Stimulated activated CD4-positive, alpha-beta T cell treated with anti-CD3 and anti-CD28 coated beads, Interleukin-1b, Interleukin-23, amount 100 ng/mL, for 1 hour (primary cell): ENCODE measurements at places on chromosomes 7 and 10.

DNA sequence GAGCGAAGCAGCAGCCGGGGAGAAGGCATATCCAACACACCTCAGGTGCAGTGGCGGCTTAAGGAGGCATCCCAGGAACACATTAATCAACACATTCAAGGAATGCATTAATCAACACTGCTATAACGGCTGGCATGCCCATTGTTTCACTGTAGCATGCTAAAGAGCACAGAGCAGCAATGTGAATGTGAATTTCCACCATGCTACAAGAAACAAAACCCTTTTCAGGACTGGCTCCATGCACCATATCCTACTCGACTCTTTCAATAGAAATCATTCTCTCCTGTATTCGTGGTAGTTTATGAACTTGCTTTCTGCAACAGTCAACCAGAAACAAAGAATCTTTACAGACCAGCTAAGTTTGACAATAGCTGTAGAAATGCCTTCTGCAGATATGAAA lies 149.0 kb downstream of the NRCAM start:
- no peak for DNase-seq

DNA sequence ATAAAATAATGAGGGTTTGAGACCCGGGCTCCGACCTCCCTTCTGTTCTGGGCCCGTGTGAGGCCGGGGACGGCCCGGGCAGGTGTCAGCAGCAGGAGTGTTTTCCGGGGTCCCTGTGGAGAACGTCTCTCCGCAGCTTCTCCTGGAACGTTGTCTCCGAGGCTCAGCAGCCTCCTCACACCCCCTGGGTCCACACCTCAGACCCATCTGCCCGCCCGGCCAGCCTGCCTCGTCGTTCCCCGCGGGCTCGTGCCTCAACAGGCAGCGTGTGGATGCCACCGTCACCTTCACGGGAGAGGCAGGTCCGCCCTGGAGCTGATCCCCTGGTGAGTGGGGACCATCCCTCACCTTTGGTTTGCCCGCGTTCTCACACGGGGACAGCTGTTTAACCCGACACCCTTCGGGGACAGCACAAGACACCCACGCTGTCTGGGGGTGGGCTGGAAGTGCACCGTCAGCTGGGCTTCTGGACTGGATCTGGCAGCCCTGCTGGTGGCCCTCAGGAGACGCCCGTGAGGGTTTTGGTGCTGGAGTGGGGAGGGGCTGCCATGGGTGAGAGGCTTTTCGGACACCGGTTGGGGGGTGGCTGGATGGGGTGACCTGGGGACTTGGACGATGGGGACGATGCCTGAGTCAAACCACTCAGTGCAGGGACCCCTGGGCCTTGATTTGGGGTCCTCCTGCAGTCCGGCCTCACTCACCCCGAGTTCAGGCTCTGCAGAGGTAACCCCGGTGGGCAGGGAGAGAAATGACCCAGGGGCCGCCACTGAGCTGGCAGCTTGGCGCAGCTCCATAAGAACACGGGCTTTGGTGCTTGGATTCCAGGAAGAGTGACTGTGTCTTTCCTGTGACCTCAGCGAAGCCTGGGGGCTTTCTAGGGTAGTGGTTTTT lies 131.7 kb downstream of the DNAJB6 start:
- no peak for DNase-seq

- DNase-seq = no peak
These were observed 307.7 kb downstream of the TNS3 start for GRCh38 chr7:47273974-47274766.

DNA sequence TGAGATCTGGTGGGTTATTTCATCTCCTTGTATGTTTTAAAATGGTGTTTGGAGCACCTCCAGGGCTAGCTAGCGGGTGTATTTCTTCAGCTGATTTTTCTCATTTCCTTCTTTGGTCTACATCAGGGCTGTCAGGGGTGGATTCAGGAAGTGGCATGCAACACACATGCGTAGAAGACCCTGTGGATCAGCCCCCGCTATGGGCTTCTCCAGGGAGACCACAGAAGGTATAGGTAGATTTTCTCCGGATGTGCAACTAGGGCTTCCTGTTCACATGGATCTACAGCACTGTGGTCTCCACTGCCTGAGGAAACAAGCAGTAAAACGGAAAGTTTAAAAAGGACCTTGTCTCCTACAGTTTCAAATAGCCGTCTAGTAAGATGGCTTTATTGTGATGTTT lies 10.4 kb downstream of the NUB1 start:
- DNase-seq = no peak

- DNase-seq = no peak
These were observed at the start of gene CALML3 for GRCh38 chr10:5524641-5525560. Gene CALML3 (plus strand): TSS chr10:5524961. CDS start chr10:5525086, 125 bp downstream.

DNA sequence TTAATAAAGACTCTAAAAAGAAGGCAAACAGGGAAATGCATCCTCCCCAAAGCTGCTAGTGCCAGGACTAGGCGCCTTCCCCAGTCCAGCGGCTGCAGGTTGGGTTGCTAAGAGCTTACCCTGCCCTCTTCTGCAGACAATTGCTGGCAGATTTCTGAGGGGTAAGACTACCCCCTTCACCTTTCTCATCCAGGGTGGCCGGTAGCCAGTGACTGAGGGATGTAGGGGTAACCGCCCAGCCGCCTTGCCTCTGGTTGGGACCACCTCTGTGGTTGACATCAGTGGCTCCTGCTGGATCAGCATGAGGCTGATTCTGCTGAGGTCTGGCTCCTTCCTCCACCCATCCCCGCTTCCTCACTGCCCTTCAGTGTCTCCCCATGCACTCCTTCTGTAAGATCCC lies 71.2 kb downstream of the ADCYAP1R1 start:
- no peak for DNase-seq

DNA sequence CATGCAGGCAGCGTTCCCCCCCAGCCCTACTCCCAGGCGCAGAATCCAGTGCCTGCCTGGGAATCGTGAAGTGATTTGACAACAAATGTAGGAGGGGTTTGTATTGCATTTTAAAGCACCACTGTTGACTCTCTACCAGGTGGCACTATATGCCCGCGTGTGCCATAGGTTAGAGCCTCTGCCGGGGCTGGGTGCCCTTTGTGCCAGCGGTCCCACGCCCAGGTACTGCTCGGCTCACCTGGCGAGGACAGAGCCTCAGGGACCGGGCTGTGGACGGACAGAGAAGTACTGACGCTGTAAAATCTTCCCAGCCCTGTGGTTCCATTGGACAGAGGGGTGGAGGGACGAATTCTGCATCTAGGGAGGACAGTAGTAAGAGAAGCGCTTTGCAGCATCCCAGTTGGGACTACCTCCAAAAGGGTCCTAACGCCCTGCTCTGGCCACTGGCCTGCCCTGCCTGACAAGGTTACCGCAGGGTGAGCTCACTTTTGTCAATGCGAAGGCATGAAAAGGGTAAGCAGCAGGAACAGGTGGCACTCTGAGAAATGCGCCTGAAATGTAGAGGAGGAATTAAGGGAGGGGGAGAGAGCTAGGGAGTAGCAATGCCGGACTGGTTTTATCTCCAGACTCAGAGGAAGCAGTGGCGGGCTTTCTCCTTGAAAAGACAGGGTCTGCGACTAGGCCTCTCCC lies 788 bp upstream of the CACNA2D1 start:
- DNase-seq = no peak

GRCh38 chr7:155002411-155003091 lies 373 bp downstream of the PAXIP1 start:
- DNase-seq = no peak

DNA sequence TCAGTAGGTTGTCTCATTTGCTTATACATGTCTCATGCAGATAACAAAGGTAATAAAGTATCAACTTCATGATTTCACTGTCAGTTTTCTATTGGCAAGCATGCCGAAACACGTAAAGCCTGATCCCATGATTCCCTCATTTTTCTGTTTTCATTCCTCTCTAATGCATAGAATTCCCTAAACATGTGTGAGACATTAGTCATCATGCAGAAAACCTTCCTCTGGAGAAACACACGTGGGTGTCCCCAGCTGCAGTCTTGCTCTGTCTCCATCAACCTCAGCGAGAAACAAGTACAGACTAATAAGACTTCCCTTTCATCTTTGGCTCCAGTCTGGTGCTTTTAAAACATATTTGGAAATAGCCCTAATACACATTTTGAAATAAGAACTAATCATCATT lies 432.7 kb upstream of the VSTM2A start:
- DNase-seq = no peak

- DNase-seq = no peak
These were observed 145.9 kb upstream of the EGR2 start for GRCh38 chr10:62961951-62962523.

- no peak for DNase-seq
These were observed 66.0 kb downstream of the IPMK start for GRCh38 chr10:58201704-58202103.

GRCh38 chr10:3969876-3970666 lies 185.1 kb upstream of the KLF6 start:
- DNase-seq = no peak

- no peak for DNase-seq
These were observed 161.2 kb downstream of the CAMK1D start for GRCh38 chr10:12510501-12510941.

DNA sequence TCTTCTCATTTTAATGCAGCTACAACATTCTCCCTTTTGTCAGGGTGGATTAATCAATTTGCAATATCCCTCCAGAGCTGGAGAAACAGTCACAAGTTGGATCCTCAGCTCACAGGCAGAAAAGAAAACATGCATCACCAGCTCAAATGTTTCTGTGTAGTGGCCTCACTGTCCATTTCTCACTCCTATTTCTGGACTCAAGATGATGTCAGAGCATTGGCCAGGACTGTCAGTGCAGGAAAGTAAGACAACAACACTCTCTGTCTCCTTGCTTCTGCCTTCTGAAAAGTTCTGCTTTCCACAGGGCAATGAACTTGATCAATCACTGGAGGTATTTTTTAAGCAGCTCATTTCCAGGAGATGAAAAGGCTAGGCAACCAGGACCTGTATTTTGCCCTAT lies 8.2 kb upstream of the SVIL start:
- no peak for DNase-seq

DNA sequence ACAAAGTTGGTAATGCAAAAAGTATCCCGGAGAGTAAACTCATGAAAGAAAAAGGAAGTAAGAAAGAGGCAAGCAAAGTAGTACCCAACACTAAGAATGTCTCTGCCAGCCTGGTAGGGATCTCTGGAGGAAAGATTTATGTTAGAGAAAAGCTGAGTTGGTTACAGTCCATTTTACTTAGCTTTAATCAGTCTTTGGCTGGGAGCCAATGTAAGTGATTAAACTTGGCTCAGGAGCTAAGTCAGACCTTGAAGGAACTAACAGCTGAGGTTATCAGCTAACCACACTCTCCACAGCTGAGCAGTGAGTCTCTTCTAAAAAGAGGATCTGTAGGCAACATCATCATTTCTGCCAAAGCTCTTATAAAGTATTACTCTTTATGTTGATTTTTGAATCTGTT lies 148.0 kb downstream of the ANKRD7 start:
- DNase-seq = no peak

GRCh38 chr7:106501605-106502580 lies 159.1 kb downstream of the CCDC71L start:
- no peak for DNase-seq

GRCh38 chr10:92450896-92451295 lies 123.0 kb downstream of the IDE start:
- DNase-seq = no peak

DNA sequence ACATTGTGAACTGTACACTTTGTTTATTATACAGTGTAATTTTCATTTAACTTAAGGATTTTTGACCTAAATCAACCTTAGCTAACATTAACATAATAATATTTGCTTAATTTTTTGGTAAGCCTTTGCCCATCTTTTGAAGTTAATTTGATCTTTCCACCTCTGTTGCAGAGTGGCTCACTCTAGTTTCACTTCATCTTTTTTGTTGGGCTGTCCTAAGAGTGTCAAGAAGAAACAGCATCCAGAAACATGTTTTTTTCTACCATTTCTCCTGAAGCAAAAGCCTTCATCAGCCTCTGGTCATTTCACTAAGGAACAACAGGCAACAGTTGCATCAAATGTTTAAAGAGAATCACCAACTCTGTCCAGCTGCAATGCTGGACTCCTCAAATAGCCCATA lies 824.7 kb downstream of the REEP3 start:
- no peak for DNase-seq

DNA sequence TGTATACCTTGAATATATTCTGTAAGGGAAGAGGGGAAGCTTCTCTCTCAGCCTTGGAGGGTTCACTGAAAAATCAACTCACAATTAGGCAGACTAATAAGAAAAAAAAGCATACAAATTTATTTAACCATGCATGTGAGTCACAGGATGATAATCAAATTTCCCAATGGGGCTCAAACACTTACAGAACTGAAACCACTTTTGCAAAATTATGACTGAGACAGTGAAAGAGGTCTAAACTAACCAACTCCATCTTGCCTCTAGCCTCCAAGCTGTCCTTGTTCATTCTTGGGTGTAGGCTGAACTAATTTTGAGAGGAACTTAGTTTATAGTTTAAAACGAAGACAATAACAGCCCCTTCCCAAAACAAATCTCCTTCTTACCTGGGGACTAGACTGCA lies 618.3 kb upstream of the AUTS2 start:
- no peak for DNase-seq

GRCh38 chr10:51082857-51083256 lies 8.6 kb downstream of the PRKG1 start:
- DNase-seq = no peak

DNA sequence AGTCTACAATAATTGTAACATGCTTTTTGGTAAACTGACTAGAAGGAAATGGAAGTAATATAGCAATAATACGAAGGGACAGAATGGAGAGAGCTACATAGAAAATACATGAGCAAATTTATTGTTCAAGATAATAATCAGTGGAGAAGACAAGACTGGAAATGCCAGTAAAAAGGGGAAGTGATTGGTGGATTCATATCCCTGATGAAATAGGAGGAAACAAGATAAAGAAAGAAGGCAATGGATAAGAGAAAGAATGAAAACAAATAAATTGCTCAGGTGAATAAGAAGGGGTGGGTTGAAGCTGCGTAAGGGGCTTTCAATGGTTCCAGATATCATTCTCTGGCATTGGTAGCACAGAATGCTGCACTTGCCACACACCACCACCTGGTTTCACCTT lies 135.9 kb downstream of the LRRN3 start:
- no peak for DNase-seq

DNA sequence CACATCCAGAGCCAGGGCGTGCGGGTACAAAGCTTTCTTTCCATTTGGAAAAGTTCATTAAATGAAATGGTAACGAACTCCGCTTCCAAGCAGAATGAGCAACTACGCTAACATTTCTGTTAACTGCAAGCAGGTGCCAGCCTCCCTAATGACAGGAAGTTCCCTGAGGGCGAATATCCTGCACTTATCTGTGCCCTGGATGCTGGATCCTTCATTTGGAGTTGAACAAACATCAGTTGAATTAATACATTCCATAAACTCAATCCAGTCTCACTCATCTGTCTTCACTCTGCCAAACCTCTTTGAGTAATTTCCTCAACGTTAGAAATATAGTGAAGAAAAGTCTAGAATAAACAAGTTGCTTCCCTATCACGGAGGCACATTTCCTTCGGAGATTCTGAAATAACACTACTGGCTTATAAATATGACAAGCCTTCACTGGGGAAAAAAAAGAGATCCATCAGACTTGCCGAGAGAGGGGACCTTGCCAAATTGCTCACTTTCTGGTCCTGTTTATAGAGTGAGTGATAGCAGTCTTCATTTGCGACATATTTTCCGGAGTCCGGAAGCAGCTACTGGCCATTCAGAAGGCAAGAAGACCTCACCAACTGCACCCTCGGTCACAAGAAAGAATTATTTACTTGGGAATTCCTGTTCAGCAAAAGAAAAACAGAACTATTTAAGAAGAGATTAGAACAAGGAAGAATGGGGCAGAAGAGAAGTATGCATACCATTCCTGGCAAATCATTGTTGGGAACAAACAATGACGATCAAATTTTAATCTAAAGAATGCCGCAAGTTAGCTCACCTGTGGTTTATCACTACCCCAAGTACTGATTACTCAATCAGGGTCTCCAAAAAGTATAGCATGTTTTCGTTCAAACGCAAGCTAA lies 196.4 kb downstream of the FAM107B start:
- DNase-seq = no peak
